Glomerular endothelial cell (primary cell): ENCODE measurements at places on chromosomes 1 and 21. TPM values are rescaled to one million over a fixed set of nuclear protein-coding genes. Genes with fewer than 3 reads are reported as not detected.

The NMNAT2 gene
- 0.23 and 0.24 TPM in 2 replicates for total RNA-seq

The ANKRD45 gene
- 0.64 TPM in 1 of 2 replicates, not detected in the other for total RNA-seq

The RGS5 gene
- 5.9 and 21.8 TPM in 2 replicates for total RNA-seq

The SYT6 gene
- total RNA-seq = not detected in 2 replicates

The CCT3 gene
- 298 and 380 TPM in 2 replicates for total RNA-seq
